ENCODE measurements at places on chromosomes 12 and 14.
A peak's percentile ranks its signal among the peaks of the same experiment; 100 is the strongest.

DNA sequence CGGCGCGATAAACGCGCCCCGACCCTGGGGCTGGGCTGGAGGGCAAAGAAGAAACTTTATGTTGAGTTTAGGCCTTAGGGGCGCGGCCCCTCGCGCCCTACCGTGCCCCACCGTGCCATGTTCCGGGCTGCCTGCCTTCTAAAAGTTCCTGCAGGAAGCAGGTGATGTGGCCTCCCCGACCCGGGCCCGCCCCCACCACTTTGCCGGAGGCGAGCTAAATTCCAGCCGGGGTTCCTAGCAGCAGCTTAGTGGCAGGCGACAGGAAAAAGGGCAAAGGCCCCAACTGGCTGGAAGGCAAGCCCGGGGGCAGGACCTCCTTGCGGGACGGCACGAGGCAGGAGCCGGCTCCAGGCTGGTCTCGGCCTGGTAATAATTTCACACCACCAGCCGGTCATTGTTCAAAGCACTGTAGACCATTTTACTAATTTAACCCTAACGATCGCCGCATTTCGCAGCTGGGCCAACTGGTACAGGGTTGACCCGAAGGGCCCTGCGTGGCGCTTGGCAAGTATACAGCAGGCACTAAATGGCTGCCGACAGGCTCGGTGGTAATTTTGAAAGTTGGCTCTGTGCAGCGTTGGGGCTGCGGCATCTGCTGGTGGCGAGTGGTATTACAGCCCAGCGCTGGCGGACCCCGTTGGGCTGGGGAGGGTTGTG, 895 bp upstream of the CCDC88C start:
- peak; percentile 38 for DNase-seq

- no peak for DNase-seq
Observed at GRCh38 chr14:24321212-24321975, 10.1 kb downstream of the LTB4R start.

- no peak for DNase-seq
Observed at GRCh38 chr12:22196236-22196635, 138.3 kb downstream of the ST8SIA1 start.

- no peak for DNase-seq
Observed at GRCh38 chr14:72665259-72665658, 228.6 kb downstream of the DPF3 start.

DNA sequence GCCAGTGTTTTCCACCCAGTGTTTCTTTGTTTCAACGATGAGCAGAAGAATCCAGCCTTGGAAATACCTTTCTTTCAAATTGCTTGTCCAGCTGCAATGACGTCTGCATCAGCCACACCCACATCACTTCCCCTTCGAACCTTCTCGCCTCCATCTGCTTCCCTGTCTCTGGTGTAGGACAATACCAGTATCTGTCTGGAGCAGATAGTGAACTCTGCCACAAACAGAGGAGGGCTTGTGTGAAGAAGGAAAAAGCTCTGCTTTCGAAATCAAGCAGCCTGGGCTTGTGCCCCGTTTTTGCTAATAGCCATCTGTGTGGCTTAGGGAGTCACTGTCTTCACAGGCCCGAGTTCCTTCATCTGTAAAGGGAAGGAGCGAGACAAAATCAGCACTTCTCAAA, 415.4 kb downstream of the ZFP36L1 start:
- no peak for DNase-seq

- no peak for DNase-seq
Observed at GRCh38 chr12:51752234-51752889, 96.2 kb downstream of the FIGNL2 start.

GRCh38 chr12:123148223-123148622, 2.7 kb downstream of the PITPNM2 start:
- DNase-seq = no peak

DNA sequence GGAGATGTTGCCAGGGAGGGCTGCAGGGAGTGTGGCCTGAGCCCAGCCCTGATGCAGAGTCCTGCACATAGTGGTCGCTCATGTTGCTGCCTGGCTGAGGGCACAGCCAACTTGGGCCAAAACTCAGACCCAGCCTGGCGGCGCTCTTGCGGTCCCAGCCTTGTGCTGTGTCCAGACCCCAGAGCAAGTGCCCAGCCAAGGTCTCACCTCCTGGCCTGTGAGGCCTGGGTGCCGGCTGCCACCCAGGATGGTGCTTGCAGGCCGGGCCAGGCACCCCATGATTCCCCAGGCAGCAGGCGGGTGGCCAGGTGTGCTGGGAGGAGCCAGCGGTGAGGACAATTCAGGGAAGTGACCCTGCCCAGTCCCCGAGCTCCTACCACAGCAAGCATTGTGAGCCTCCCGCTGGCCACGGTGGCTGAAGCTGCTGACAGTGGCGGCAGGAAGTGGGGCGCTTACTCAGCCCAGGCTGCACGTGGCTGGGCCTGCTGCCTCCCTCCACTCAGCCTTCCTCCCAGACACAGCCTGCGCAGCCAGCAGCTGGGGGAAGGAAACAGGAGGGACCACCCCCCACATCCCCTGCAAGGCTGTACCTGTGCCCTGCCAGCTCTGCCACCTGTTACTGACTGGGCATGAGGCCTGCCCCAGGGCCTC, 17.7 kb upstream of the PGF start:
- DNase-seq = no peak

DNA sequence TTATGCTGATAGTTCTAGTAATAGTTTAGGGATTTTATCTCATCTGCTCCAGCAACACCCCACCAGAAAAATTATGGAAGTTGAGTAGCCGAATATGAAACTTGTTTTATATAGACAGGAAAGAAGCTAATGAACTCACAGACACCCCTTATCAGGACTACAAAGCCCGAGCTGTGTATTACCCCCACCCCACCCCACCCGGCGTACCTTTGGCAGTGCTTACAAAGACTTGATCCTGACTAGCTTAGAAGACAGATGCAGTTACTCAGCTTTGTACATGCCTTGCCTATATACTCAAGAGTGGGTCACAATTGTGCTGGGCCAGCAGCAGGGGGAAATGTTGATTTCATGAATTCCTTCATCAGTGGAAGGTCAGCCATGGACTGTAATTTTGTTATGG, 22.4 kb downstream of the PROX2 start:
- DNase-seq = no peak

DNA sequence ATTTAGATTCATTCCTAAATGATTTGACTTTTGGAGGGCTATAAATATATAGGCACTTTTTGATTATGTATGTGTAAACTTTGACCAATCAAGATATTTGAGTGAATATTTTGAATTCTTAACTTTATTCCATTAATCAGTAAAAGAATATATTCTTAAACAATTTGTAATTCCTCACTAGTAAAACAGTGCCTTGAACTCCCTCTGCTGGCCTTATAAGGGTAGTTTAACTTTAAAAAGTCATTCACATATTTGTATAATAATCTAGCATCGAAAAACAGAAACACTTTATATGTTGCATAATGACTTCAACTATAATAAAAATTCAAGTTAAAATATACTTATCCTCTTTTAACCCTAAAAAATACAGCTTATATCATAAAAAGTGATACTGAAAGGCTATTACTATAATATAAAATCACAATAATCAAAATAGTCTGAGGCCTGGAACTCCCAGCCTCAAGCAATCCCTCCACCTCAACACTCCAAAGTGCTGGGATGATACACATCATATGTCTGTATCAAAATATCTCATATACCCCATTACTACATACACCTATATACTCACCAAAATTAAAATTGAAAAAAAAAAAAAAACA, 31.2 kb downstream of the CCDC59 start:
- no peak for DNase-seq

DNA sequence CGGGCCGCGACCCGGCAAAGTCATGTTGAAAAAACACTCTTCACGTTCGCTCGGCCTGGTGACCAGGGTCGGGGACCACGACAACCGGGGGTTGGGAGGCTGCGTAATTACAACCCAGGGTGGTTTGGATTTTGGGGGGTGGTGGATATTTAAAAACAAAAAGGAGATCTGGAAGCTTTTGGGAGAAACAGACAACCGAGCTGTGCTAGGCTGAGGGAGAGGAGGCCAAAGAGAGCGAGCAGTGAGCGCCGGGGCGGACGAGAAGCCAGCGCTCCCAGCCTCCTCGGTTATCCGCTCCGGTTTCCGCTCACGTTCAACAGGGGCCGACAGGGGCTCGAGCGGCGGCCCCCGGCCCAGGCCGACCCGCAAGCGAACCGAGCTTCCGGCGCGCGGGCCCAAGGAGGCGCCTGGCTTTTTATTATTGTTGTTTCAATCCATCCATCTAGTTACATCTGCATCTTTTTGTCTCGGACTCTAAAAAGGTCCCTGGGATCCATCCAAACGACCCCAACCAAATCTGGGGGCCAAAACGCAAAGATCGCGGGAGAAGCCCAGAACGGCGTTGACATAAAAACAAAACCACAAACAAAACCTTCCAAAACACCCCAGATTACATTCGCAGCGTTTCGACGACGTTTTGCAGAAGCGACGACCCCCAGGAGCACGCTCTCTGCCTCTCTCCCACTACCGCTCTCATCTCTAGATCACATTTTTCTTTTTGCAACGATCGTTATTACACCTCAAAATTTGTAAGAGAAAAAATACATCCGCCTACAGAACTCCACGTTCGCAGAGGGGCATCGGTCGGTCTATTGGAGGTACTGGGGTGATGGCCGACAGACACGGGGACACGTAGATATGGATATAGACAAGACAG, 771 bp downstream of the OTX2 start:
- no peak for DNase-seq

DNA sequence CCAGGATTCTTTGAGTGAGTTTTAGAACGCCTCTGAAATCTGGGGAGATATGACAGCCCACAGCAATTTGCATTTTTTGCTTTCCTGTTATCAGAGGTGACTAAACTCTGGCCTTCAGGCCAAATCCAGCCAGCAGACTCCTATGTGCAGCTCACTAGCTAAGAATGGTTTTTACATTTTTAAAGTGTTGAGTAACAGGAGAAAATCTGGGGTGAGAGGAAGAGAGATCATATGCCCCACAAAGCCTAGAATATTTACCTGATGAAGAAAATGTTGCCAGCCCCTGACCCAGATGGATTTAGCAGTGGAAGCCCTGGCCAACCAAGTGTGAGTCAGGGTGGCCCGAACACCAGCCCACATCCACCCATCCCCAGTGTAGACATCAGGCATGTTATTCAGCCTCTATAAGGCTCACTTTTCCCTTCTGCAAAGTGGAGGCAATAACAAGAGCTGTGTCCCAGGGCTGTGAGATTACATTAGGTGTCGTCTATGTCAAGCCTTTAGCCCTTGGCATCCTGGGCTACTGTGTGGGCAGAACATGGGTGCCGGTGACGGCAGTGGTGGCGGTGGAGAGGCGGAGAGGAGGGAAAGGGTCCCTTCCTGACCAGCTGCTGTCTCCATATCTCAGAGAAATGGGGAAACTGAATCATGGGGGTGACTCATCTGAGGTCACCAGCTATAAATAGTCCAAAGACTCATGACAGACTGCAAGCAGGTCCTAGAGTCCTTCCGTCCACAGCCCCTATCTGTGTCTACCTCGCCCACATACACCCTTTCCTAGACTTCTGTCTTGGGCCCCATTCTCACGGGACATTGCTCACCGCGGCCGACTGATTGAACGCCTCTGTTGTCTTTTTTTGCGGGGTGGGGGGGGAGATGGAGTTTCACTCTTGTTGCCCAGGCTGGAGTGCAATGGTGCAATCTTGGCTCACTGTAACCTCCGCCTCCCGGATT, 32.6 kb upstream of the CD9 start:
- no peak for DNase-seq

DNA sequence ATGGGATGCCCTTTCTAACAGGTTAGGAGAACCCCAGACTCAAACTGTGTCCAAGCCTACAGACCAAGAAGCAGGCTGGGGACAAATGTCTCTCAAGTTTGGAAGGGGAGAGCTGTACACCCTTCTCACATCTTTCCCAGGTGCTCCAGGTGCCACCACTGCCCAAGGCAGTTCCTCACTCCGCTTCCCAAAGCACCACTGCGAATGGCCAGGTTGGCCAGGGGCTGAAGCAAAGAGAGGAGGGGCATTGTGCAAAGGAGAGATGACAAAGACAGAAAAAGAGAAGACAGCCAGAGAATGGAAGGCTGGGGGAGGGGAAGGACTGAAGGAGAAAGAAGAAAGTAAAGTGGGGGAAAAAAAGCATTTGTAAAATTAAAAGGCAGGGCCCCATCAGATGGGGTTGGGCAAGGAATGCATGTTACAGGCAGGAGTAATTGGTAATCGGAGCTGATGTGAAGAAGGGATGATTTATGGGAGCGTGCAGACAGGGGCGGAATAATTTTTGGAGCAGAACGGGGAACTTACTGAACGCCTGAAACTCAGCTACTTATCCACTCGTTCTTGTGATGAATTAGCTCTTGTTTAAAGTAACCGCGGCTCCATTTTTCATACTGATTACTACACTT, 165.8 kb downstream of the ESRRB start:
- no peak for DNase-seq

- no peak for DNase-seq
Observed at GRCh38 chr14:79899610-79900009, 311.7 kb downstream of the DIO2 start.

DNA sequence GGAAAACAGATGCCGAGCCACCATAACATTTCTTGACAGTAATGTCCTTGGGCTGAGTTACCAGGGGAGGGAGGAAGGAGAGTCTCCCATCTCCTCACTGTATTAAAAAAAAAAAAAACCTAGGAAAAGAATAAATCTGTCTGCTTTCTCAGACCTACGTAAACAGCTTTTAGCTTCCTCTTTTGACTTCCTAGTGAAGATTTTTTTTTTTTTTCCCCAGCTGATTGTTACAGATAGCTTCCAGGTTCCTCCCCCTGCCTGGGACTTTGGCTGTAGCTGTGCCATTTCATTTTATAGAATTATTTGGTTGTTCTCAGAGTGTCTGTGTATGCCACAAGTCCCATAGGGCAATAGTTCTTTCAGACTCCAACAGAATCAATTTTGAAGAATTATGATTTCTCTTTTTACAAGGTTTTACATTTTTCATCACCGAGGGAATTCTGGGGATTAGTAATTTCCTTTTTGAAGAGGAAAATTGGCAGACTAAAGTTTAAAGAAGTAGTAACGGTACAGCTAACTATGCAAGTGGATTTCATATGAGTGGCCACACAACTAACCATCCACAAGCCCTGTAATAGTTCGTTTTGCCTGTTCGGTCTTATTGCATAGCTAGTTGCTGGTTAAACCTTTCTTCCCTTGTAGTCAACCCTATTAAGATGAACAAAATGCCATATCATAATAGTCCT, 23.1 kb upstream of the GNS start:
- DNase-seq = no peak

DNA sequence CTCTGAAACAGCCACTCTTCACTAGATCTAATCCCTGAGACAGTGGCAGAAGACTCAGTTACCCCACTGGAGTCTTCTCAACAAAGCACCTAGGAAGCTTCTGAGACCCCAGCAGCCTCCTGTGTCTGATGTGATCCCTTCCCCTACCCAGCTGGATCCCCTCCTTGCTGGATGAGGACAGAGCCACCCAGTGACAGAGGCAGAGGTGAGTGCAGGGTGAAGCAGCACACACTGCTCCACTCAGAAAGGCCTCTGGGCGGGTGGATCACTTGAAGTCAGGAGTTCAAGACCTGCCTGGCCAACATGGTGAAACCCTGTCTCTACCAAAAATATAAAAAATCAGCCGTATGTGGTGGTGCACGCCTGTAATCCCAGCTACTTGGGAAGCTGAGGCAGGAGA, 2.7 kb downstream of the SPRYD3 start:
- no peak for DNase-seq

All from HuH-7.5 (cell line).